Activated naive CD8-positive, alpha-beta T cell treated with anti-CD3 and anti-CD28 coated beads, Interleukin-2, amount 50 U/mL, for 16 hours (primary cell): ENCODE measurements at places on chromosomes 1 and 21.

GRCh38 chr1:15704526-15705183 lies 20.5 kb downstream of the PLEKHM2 start:
- DNase-seq: no peak

DNA sequence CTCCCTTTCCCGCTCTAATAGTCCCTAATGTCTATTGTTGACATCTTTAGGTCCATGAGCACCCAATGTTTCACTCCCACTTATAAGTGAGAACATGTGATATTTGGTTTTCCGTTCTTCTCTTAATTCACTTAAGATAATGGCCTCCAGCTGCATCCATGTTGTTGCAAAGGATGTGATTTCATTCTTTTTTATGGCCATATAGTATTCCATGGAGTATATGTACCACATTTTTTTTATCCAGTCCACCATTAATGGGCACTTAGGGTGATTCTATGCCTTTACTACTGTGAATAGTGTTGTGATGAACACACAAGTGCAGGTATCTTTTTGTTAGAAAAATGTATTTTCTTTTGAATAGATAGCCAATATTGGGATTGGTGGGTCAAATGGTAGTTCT lies 126.0 kb upstream of the RAB3GAP2 start:
- DNase-seq: no peak

GRCh38 chr1:33828654-33829053 lies 35.2 kb upstream of the HMGB4 start:
- DNase-seq: no peak

DNA sequence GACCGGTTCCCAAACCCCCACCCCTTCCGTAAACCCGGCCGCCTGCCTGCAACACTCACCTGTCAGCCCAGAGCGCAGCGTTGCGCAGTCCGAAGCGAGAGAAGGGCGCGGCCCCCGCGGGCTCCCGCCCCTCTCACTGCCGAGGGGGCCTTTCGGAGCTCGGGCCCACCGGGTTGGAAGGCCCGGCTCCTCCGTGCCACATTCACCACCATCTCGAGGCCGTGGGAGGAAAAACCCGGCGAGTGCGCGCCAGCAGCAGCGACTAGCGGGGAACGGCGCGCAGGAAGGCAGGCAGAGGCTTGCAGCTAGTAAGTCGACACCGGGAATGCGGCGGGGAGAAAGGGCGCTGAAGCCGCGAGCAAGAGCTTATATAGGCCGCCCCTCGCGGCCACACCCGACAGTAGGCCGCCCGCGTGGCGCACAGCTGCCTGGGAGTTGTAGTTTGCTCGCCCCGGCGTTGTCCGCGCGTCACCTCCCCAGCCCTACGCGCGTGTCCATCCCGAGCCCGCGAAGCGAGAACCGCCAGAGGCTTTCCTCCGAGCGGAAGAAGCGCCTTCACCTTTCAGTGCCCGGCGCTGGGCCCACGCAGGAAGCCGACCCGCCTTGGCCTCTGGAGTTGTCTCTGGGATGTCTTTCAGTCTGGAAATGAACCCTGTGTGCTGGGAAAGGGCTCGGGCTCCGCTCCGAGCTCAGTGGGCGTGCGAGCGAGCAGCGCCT lies 10.4 kb upstream of the RAB42 start:
- peak; percentile 84 for DNase-seq

GRCh38 chr1:159068886-159069285 lies 7.7 kb downstream of the AIM2 start:
- no peak for DNase-seq

DNA sequence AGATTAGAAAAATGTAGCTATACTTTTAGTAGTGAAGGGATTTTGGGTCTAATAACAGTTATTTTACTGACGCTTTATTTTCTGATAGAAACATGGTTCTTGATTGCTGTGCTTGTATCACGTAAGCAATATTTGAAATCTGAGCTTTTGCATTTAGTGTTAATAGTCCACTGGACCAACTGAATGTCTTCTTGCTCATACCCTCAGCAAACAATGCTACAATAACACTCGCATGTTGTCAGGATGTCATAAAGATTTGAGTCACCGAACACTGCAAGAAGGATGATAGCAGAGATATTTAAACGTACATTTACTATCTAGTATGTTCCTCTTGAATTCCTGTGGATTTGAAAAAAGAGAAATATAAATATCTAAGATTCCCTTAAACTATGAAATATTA lies 7.5 kb downstream of the DYRK1A start:
- no peak for DNase-seq

DNA sequence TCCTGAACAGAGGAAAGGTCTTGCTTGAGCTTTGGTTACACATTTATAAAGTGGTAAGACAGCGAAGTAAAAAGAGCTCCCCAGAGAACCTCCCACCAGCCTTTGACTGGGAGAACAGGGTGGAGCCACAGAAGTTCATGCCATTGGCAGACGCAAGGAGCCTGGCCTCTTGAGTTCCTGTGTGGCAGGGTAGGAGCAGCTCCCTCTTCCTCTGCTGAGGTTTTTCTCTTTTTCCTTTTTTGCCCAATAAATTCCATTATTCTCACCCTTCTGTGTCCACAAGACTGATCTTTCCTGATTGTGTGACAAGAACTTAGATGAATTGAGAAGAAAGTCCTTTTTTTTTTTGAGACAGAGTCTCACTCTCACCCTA lies 4.3 kb downstream of the THEM4 start:
- no peak for DNase-seq

- DNase-seq: no peak
These were observed 19.3 kb downstream of the TTC39A start for GRCh38 chr1:51310871-51311613.

GRCh38 chr1:86703696-86704457 lies 499 bp upstream of the SH3GLB1 start:
- DNase-seq: no peak

DNA sequence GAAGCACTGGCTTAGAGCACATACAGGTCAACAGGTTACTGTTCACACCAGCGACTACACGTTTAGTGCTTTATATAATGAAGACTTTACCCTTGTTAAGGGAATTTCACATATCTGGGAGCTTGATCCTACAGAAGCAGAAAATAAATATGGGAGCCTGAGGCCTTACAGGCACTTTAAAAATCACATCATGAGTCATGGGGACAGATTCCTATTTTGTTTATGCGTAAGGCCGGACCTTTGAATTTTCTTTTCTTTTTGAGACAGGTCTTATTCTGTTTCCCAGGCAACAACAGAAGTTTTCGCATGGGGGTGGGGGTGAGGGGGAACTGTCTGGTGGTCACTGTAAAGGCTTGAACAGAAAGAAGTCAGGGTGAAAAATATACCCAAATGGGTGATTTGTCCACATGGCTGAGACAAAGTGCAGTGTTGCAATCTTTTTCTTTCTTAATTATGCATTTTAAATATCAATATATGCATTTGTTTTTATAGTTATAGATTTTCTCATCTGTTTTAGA lies 276.7 kb downstream of the KCNH1 start:
- DNase-seq: no peak

DNA sequence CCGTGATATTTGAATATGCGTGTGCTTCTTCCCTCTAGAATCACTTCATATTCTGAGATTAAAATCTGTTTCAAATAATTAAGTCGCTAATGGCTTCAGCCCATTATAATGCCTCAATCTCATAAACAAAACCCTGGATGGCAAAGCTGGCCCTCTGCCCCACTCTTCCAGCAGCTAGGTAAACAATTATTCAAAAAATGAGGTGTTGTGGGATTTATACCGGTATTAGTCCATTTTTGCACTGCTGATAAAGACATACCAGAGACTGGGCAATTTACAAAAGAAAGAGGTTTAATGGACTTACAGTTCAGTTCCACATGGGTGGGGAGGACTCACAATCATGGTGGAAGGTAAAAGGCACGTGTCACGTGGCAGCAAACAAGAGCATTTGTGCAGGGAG lies 510.4 kb upstream of the ADGRL2 start:
- DNase-seq: no peak

- DNase-seq: no peak
These were observed 846 bp downstream of the NSUN4 start for GRCh38 chr1:46341222-46342083.

- DNase-seq: no peak
These were observed 65.9 kb upstream of the ATP5PO start for GRCh38 chr21:33981391-33982101.

- DNase-seq: peak; percentile 57
These were observed 5.5 kb upstream of the PRKCZ start for GRCh38 chr1:2044510-2045319.

GRCh38 chr1:171128463-171128862 lies 37.8 kb downstream of the FMO3 start:
- no peak for DNase-seq

GRCh38 chr1:172394811-172395210 lies 25.7 kb upstream of the C1orf105 start:
- DNase-seq: no peak

DNA sequence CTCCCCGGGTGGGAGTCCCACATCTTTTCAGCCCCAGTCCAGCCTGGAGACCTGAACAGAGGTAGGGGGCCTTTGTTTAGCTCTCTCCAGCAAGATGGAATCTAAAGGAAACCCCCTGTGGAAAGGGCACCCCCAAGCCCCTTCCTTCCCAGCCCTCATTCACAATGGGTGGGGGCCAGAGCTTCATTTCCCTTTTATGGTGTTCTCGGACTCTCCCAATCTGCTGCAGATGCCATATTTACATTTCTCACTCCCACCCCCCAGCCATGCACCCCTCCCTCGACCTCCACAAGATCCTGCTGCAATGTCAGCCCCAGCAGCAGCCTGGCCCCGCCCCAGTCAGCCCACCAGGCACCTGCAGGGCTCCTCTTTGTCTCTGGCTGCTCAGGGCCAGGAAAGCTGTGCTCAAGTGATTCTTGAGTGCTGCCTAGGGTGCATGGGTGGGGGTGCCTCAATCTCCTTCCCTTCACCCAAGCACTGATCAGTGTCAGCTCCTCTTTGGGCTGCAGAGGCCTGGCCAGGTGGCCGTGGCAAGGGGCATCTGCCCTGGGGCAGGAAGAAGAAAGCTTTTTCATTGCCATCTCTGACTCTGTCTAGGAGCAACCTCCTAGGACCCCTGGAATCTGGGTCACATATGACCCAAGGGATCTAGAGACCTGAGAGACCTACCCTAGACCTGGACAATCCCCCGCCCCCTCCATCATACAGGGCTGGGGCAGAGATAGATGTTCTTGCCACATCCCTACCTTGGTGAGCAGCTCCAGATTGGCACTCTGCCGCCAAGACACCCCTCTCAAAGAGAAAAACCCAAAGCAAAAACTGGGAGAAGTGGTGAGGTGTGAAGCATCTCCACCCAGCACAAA lies 1.7 kb downstream of the KIF21B start:
- no peak for DNase-seq

DNA sequence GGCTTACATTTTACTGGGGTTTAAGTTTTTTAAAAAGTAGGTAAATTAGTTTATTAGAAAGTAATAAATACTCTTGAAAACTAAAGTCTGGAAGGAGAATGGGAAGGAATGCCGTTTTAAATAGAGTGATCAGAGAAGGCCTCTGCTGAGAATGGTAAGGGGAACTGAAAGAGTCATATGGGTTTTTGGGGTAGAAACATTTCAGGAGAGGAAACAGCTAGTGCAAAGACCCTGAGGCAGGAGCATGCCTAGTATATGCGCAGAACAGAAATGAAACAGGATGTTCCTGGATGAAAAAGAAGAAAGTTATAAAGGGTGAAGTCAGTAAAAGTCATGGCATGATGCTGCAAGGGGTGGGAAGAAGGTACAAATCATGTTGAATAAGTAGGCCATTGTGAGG lies 38.9 kb downstream of the ZC3H11B start:
- no peak for DNase-seq

- no peak for DNase-seq
These were observed 425.3 kb downstream of the GPATCH2 start for GRCh38 chr1:217205578-217205977.

DNA sequence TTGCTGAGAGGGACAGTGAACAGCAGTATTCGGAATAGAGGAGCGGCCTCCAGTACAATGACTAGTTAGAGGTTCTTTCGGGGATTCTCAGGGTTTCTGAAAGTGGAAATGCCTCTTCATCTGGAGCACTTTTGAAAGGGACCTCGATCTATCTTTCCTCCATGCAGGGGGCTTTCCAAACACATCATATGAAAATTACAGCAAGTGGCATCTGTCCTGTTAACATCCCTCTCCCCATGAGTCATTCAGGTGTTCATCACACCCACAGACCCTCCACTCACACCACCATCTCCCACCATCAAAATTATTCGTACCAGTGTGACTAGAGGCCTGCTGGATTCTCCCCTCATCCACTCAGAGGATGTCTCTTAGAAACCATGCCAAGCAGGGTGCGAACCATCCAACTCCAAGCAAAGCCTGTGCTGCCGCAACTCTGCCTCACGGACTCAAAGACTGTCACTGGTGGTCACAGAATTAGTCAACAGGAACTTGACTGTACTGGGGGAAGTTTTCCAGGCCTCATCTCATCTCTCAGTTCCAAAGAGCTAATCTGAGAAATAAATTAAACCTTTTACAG lies 211.1 kb downstream of the MRPL39 start:
- DNase-seq: peak; percentile 17

- no peak for DNase-seq
These were observed 8.7 kb downstream of the IL12RB2 start for GRCh38 chr1:67316180-67316902.

- no peak for DNase-seq
These were observed 272.5 kb downstream of the SIPA1L2 start for GRCh38 chr1:232357416-232357815.

- peak; percentile 61 for DNase-seq
These were observed 2.8 kb downstream of the HES3 start for GRCh38 chr1:6246497-6247467.

- no peak for DNase-seq
These were observed 6.0 kb upstream of the LY9 start for GRCh38 chr1:160789702-160790611.

- DNase-seq: no peak
These were observed 101.8 kb downstream of the APP start for GRCh38 chr21:26068776-26069175.

DNA sequence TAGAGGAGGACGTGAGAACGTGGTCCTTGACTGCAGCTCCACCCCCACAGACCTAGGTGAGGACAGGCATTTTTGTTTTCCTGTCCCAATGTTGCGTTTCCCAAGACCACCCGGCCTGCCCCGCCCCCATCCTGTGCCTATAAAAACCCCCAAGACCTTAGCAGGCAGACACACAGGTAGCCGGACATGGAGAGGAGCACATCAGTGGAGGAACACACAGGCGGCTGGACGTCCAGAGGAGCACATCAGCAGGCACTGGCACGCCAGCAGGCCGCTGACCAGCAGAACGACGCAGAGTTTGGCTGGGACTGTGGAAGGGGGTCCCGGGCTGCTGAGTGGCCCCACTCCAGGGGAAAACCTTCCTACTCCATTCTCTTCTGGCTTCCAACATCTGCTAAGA lies 12.7 kb upstream of the HMGCL start:
- no peak for DNase-seq

DNA sequence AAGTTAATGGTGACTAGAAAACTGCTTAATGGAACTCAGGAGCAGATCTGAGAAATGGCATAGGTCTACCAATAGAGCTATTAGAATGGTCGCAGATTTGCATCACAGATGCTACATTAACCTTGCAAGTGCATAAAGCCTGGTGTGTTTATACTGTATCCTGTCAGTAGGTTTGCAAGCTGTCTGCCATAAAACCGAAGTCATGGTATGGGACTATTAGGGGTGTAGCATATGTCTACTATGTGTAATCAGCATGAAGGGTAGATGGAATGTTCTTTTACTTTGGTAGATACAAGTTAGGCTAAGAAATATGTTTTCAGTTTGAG lies 574.2 kb upstream of the ADGRL2 start:
- no peak for DNase-seq

- DNase-seq: no peak
These were observed 152.7 kb upstream of the COL6A1 start for GRCh38 chr21:45828580-45829570.
